Brain microvascular endothelial cell (primary cell): ENCODE measurements at places on chromosomes 3 and 15.
A peak's percentile ranks its signal among the peaks of the same experiment; 100 is the strongest.

- DNase-seq, result no peak
Observed at GRCh38 chr3:43782541-43782940, 91.8 kb downstream of the ABHD5 start.

DNA sequence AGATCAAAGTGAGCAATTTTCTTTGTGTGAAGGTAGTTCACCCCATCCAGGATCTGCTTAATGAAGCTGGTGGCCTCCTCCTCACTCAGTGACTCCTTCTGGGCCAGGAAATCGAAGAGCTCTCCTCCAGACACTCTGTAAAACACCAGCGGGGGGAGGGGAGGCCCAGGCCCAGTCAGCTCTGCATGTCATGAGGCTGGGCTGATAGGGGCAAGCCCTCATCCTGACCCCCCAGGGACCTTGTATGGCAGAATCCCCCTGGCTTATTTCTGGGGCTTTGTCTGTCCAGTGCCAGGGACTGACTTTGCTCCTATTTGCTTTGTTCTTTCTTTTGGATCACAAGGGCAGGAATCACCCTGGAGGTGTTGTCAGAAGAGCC, 74.9 kb downstream of the DAPK2 start:
- no peak for DNase-seq

- no peak for DNase-seq
Observed at GRCh38 chr3:116669576-116669975, 40.0 kb upstream of the TUSC7 start.

GRCh38 chr3:125141596-125142419, 70.7 kb downstream of the SLC12A8 start:
- DNase-seq, result no peak

- DNase-seq, result peak; percentile 79
Observed at GRCh38 chr3:50616003-50616769, 765 bp upstream of the MAPKAPK3 start.

- peak; percentile 39 for DNase-seq
Observed at GRCh38 chr15:66294157-66294931, 976 bp downstream of the DIS3L start.

DNA sequence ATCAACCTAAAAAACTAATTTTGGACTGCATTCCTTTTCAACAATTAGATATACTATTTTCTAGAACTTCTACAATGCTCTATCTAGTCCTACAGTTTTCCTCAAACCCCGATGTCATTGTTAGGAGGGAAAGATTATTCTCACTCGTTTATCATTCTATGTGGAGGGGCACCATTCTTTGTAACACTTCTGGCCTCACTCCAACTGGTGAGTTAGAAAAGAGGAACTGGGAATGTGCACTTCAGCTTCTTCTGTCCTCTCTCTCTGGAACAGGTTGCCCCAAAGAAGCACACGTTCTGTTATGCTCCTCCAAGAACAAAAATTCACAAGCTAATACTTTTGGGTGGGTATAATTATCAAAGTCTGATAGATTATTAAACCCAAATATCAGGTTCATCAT, 137.9 kb downstream of the UACA start:
- DNase-seq, result no peak
